ENCODE measurements at places on chromosomes 3 and 15. TPM values are rescaled to one million over a fixed set of nuclear protein-coding genes. Genes with fewer than 3 reads are reported as not detected.
A peak's percentile ranks its signal among the peaks of the same experiment; 100 is the strongest.

GRCh38 chr3:9901967-9902366 is 681 bp upstream of the IL17RE start:
- peak overlapping the region; percentile 30 for H3K4me3 ChIP-seq
- peak; percentile 55 for DNase-seq
- no peaks in the 10 kb centered on the region for H3K36me3 ChIP-seq
- H3K27ac ChIP-seq = peak overlapping the region; percentile 83
- peaks cover 35% of the 10 kb centered on the region for H3K4me1 ChIP-seq

ACTRT3 gene
- 0.65 TPM for total RNA-seq

- no peak overlapping the region for H3K4me3 ChIP-seq
- H3K4me1 ChIP-seq = peaks cover 44% of the 10 kb centered on the region
- H3K36me3 ChIP-seq = no peaks in the 10 kb centered on the region
- no peak overlapping the region for H3K27ac ChIP-seq
- no peak for DNase-seq
Measured at GRCh38 chr3:59425371-59425770, 375.5 kb upstream of the CFAP20DC start.

DNA sequence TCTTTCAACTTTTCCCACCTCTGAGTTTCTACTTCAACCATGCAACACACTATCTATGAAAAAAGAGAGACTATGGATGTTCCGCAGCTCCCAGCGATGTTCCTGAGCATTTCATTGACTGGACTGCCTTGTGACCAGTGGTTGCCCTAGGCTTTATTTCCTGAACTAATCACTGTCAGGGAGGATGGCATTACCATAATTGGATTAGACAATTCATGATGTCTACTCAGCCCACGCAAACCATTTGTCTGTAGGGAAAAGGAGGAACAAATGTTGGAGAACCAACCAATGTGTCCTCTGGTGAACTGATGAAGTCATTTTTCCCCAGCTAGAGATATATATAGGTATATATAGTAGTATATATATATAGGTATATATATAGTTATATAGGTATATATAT is 229.3 kb upstream of the MCTP2 start:
- H3K27me3 ChIP-seq = peaks cover 2% of the 10 kb centered on the region
- no peak for DNase-seq
- no peaks in the 10 kb centered on the region for H3K4me1 ChIP-seq
